Stimulated activated CD4-positive, alpha-beta T cell treated with anti-CD3 and anti-CD28 coated beads, TNF-alpha, amount 100 ng/mL, for 1 hour (primary cell): ENCODE measurements at places on chromosomes 5 and 9.

DNA sequence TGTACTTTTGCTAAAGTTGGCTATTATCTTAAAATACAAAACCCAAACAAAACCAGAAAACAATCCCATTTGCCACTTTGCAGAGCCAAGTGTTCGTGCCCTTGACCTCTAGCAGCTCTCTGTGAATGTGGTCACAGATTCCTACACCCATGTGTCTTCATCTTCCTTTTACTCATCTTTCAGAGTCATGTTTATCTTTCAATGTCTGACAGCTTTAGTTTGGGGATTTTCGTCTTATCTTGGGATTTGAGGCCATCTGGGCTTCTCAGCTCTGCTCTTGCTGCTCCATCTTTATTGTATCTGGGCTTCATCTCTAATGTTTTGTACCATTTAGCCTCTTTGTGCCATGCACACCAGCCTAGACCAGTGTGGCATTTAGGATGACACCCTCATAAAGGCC lies 81.0 kb downstream of the DAPK1 start:
- no peak for DNase-seq

GRCh38 chr9:104774132-104774531 lies 10.2 kb downstream of the NIPSNAP3B start:
- DNase-seq = no peak

DNA sequence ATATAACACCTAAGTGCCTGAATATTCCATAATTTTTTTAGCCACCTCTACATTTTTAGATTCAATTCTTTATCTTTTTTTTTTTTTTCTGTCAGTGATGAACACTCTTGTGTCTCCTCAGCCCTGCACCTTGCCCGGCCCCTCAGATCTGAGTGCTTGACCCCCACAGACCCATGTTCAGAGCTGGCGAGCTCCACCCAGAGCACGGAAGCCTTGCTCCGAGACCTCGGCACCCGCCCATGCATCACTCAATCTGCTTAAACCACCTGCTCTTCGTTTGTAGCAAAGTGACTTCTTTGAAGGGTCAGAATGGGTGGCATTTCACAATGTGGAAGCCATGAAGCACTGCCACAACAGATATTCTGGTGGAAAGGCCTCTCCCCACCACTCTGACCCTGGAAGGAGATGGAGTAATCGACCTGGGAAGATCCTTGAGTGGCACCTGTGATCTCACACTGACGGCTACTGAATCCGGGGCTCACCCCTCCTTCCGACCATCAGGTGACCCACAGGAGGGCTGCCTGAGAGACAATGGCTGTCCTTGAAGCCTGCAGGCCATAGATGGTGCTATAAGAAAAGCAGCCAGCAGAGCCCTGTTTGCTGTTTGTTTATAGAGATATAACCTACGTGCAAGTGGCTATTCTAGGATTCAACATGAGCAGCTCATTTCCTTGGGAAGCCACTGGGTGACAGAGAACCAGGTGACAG lies 261.1 kb upstream of the IRX4 start:
- DNase-seq = no peak

- DNase-seq = no peak
Measured at GRCh38 chr9:136530461-136531089, 15.3 kb downstream of the NOTCH1 start.

- DNase-seq = no peak
Measured at GRCh38 chr9:135910216-135910615, 2.9 kb upstream of the CAMSAP1 start.

GRCh38 chr5:103174147-103174546 lies 54.0 kb downstream of the PPIP5K2 start:
- no peak for DNase-seq

DNA sequence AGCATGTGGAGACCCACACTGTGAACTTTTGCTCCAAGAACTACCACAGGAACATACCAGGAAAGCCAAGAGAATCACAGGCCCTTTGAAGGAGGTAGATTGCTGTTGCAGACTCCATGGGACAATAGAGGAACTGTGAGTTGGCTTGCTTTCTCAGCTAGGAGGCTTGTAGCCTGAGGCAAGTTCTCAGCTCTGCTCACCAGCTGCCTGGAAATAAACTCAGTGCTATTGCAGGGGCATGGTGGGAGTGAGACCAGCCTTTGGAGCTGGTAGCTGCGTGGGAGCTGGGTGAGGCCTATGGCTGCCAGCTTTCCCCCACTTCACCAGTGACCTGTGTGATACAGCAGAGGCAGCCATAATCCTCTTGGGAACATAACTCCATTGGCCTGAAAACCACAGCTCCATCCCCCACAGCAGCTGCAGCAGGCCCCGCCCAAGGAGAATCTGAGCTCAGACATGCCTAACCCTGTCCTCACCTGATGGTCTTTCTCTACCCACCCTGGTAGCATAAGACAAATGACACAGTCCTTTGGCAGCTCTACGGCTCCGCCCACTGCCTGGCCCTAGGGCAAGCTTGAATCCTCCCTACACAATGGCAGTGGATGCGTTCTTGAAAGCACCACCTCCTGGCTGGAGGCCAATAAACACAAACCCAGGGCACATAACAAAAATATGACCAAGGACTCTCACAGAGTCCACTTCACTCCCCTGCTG lies 389.5 kb downstream of the KIF4B start:
- DNase-seq = no peak

- DNase-seq = no peak
Measured at GRCh38 chr9:14908295-14909180, 1.7 kb downstream of the FREM1 start.

GRCh38 chr9:117927354-117927753 lies 223.2 kb downstream of the TLR4 start:
- no peak for DNase-seq

GRCh38 chr9:117737721-117738226 lies 33.6 kb downstream of the TLR4 start:
- DNase-seq = no peak

DNA sequence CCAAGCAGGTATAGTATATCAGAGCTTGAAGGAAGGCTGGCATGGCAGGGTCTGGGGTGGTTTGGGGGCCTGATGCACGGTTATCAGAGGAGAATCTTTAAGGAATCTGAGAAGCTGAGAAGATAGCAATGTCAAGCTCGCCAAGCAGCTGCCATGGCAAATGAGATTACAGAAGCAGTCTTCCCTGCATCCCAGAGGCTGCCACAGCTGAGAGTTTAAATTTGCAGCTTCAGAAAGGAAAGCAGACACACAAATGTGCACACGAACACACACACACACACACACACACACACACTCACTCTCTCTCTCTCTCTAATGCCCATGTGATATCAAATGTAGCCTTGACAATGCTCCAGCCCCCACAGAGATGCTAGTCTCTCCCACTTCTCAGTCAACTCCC lies 79.0 kb upstream of the TNC start:
- no peak for DNase-seq

GRCh38 chr5:175614223-175614815 lies 43.6 kb upstream of the HRH2 start:
- no peak for DNase-seq

DNA sequence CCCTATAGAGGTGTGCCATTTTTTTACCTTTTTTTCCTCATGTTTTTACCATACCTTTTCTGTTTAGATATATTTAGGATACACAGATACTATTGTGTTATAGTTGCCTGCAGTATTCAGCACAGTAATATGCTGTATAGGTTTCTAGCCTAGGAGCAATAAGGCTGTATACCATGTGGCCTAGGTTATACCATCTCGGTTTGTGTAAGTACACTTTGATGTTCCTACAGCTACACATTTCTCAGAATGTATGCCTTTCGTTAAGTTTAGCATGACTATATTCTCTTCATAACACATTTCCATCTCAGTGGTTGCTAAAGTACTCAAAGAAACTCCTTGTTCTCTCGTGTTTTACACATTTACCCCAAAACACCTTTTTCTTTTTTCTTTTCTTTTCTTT lies 23.0 kb downstream of the UBE2D2 start:
- no peak for DNase-seq

DNA sequence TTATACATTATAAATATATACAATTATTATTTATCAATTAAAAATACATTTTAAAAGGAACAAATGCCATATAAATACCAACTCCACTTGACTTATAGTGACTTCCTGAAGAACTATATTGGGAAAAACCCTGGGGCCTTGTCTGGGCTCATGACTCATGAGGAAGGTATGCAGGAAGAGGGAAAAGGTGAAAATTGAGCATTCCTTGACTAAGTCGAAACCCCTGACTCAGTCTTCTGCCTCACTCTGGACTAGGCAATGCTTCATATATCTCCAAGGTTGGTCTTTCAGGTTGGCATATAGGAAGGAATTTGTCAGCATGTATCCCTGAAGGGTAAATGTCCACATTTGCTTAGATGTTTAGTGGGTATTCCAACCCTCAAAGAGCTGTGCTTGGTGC lies 78.5 kb downstream of the SH3TC2 start:
- no peak for DNase-seq

GRCh38 chr5:150593996-150594395 lies 46.5 kb upstream of the SYNPO start:
- DNase-seq = no peak

GRCh38 chr5:145509336-145510136 lies 325.6 kb downstream of the PRELID2 start:
- no peak for DNase-seq

DNA sequence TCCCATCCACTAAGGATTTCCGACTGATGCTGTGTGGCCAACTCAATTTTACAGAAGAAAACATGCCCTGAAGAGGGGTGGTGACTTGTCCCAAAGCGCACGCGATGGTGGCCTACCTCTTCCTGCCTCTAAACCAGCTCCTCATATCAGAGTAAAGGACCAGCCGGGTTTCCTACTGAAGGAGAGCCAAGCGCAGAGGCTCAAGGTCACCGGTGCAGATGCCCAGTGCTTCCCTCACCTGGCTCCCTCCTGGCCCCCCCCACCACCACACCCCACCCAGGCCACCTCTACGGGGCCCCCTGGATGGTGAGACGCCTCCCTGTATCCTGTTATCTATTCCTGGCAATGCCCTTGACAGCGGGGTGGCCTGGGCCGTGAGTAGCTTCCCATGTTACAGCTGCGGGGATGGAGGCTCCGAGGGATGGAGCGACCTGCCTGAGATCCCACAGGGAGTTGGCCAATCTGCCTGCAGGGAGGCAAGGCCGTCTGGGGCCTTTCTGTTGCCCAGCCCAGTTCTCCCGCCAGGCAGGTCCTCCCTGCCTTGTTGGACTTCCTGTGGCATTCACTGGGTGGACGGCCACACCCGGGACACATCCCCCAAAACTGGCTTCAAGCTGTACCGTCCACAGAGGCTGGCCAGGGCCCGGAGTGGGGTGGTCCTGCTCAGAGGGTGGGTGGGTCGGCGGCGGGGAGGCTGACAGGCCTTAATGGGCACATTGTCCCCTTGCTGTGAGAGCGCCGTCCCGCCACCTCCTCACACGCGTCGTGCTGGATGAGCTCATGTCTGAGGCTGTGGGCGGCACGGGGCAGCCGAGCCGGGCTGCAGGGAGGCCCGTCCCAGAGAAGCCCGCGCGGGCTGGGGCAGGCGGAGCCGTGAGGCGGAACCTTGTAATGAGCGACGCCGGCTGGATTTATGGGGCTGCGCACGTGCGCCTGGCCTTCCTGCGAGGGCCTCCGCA lies 72.5 kb downstream of the MACROH2A1 start:
- DNase-seq = no peak

GRCh38 chr5:172886974-172887501 lies 53.0 kb downstream of the ERGIC1 start:
- no peak for DNase-seq

DNA sequence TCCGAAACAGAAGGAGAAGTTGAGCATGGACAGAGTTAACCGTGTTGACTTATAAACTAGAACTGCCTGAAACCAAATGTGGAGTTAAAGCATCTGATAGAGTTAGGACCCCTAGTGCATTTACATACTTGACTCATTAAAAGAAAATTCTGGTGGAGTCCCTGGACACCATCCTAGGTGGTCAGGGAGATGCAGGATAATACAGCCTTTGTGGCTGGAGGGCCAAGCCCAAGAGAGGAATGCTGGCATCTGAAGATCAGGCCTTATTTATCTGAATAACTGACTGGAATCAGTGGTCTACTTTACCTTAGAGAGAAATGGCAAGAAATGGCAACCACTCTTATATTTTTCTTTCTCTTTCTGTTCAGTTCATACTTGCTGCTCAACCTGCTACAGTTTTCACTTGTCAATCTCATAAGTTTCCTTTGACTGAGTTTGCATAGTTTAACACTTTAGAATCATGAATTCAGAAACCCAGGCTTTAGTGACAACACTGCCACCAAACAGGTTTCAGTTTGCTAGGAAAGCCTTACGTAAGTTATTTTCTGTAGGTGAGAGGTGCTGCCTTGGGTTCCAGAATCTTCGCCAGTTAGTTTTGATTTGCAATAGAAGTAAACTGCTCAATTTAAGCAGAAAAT lies 10.2 kb downstream of the CMYA5 start:
- DNase-seq = no peak

DNA sequence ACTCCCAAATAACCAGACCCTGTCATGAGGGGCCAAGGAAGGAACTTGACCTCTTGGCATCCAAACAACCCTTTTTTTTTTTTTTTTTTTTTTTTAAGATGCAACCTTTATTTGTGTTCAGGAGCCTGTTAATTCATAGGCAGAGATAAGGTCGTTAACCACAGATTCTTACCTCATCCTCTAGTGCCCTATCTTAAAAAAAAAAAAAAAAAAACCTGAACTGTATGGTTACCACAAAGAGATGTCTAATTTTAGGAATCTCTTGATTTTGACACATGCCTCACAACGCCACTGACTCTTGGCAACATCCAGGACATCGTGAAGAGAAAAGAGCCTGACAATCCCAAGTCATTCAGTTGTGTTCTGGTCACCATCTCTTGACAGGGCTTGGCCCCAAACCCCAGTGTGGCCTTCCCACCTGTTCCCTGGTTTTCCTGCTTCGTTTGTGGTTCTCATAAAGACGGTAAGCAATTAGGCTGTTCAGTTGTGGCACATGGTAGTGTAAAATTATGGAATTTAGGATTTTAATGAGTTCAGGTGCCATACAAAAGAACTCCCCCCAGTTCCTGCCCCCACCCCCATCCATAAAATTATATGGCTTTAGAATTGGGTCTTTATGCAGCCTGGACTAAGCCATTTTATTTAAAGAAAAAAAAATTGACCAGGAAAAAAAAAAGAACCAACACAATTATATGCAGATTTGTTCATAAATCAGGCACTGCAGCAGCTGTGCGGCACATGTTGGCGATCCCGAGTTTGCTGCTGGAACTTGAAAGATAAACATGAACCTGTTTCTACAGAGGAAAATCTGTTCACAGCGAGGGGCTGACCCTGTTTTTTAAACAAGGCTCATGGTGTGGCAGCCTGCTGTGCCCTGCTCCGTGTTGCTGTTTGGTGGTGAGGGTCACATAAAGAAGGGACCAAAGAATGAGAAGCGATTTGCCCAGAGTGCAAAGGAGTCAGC lies 267.8 kb upstream of the CLINT1 start:
- DNase-seq = no peak

- no peak for DNase-seq
Measured at GRCh38 chr5:38932854-38933408, 87.1 kb downstream of the OSMR start.

DNA sequence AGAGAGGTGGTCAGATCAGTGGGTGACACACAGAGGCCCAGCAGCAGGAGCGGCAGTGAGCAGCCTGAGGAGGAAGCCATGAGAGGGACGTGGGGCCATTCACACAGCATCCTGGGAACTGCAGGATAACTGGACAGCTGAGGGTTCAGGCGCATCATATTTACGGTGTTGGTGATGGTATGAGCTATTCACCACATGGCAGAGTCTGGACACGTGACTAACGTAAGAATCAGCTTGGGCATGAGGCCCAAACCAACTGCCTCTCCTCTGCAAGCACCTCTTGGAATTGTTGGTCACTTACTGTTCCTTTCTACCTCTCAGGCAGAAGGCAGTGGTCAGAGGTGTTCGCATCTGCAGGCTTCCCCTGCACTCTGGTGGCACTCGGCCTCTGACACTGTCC lies 141.1 kb downstream of the ENTREP1 start:
- DNase-seq = no peak
